ENCODE measurements at places on chromosomes 16 and 17.

DNA sequence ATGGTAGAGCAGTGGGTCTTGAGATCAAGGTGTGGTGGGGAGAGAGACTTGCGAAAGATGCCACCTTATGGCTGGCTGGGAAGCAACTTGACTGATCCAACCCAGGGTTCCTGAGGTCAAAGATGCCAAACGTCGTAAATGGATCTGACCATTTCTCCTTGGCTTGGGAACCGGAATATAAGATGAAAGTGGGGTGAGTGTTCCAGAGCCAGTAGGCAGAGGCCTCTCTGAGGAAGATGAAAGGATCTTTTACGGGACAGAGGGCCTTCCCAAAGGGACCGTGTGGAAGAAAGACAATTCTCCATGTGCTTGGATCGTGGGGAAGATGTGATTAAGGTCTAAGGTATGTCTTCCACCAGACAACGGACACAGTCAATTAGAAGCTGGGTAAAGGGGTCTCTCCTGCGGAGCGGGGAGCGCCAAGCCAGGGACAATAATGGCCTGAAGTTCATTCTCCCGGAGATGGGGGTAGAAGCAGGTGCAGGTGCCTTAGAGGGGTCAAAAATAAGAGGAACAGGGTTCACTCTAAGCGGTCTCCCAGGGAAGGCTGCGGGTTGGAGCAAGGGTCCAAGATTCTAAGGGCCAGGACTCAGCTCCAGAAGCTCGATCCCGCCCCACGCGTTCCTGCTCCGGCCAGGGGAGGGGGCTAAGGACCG is 800 bp downstream of the FXR2 start:
- no peak for DNase-seq

- no peak for DNase-seq
Measured at GRCh38 chr17:80608326-80608725, 63.7 kb downstream of the RPTOR start.

DNA sequence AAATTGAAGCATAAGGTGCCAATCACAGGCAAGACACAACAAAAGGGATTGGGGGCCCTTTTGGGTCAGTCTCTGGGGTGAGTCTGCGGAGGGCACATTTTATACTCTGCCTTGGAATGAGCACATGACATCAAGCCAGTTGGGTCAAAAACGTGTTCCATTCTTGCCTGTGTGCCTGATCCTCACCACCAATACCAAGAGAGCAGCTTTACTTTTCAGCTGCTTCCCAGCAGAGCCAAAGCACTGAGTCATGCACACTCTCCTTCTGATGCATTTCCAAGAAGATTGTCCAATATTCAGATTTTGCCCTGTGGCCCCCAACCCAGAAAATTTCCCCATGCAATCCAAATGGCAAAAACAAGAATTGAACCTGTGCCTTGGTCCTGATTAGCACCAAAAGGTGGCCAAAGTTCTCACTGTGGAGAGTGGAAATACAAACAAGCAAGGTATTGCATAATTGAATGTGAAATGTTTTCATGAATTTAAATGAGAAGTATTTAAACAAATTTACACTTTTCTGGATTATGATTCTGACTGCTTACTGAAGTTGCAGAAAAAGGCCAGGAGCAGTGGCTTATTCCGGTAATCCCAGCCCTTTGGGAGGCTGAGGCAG is 217.8 kb upstream of the SOX9 start:
- DNase-seq = no peak

DNA sequence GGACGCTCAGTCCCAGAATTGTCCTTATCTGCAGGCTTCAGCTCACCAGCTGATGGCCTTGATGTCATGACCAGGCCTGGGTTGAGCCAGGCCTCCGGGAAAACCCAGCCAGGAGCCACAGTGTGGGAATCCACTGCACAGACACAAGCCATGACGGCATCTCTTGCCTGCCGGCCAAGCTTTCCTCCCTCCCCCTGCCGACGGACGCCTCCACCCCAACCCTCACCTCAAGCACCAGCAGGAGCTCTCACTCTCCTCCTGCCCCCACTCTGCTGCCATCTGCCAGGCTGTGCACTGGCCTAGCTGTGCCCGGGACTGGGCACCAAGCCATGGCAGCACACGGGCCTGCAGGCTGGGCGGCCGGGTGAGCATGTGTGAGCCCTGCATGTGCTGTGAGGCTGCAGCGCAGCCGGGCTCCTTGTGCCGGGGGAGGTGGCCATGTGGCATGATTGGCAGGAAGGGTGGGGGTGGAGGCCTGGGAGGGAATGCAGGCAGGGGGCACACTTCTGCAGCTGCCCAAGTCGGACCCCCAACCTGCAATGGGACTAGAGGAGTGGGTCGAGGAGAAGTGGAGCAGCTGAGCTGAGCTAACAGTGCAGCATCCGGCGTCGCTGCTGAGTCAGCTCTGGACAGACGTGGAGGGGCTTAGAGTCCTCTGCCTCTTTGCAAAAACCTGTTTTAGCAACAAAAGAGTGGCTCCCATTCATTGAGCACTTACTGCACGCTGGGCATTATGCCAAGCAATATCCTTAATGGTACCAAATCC is 268.5 kb downstream of the CBLN1 start:
- no peak for DNase-seq

DNA sequence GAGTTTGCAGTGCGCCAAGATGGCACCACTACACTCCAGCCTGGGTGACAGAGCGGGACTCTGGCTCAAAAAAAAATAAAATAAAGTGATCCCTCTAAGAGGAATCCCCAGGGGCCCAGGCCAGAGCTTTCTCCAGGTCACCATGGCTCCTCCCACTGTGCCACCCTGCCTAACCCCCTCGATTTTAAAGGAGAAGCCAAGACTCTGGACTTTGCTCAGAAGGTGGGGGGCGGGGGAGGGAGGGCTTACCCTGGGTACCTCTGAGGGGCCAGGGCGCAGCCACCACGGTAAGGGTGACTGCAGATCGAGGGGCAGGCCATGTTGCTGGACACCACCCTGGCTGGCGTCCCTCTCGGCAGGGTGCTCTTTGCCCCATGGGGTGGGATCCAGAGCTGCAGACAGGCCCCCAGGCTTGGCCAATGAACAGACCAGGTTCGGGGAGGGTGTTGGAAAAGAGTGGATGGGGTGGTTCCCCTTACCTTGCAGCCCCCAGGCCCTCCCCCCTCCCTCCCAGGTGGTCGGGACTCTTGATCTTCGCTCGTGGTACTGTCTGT is 455 bp upstream of the GRB7 start:
- no peak for DNase-seq

- DNase-seq = no peak
Measured at GRCh38 chr17:50064253-50065001, 8.5 kb downstream of the ITGA3 start.

- no peak for DNase-seq
Measured at GRCh38 chr17:38867968-38868816, 1.7 kb upstream of the LASP1 start.

- no peak for DNase-seq
Measured at GRCh38 chr16:78289844-78290277, 190.4 kb downstream of the WWOX start.

Data from LNCaP clone FGC (cell line).